Hypothalamus (tissue), 51 donors: ENCODE measurements at places on chromosomes 13 and 19.

GRCh38 chr13:94112731-94113130 lies 366.8 kb downstream of the DCT start:
- DNase-seq, result no peak

DNA sequence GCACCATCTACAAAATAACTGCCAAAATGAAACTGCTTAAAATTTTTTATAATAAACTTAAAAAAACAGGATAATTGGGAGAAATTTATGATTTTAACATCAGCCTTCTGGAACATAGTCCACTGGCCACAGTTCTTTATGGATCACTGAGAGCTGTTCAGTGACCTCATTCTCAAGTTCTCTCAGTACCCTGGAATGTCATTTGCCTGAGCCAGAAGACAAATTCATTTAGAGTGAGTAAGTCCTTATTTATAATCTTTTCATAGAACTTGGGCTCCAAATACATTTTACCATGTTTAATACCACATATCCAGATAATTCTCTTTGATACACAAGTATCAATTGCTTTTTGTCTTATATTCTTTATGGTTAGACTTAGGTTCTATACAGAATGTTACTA lies 87.6 kb downstream of the CAB39L start:
- DNase-seq, result no peak

GRCh38 chr13:49409008-49409407 lies 34.9 kb downstream of the CAB39L start:
- no peak for DNase-seq

- DNase-seq, result no peak
Measured at GRCh38 chr19:35090506-35091214, 25.0 kb upstream of the FXYD3 start.

DNA sequence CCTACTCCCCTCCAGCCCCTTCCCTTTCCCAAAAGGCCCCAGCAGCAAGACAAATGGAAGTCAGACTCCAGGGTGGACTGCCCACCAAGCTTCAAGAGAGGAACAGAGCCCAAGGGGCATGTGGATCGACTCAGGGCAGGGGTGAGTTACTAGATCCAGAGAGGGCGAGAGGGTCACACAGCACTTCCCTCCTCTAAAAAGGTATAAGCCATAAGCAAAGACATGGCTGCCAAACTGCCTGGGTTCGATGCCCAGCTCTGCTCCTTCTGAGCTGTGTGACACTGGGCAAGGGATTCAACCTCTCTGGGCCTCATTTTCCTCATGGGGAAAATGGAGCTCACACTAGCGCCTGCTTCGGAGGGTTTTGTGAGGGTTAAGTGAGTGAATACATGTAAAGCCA lies 3.8 kb downstream of the PPP1R14A start:
- DNase-seq, result no peak

DNA sequence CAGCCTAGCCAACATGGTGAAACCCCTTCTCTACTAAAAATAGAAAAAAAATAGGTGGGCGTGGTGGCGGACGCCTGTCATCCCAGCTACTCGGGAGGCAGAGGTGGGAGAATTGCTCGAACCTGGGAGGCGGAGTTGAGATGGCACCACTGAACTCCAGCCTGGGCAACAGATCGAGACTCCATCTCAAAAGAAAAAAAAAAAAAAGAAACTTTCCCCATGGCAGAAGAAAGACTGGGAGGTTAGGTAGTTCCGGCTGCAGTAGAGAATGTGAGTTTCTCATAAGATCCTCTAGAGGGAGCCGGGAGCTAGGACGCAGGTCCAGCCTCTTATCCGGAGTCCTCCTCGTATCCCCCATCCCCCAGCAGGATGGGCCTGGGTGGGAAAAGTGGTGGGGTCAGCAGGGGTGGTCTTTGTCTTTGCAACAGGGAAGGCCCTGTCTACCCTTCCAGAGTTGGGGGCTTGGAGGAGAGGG lies 13.2 kb upstream of the CREB3L3 start:
- DNase-seq, result no peak

DNA sequence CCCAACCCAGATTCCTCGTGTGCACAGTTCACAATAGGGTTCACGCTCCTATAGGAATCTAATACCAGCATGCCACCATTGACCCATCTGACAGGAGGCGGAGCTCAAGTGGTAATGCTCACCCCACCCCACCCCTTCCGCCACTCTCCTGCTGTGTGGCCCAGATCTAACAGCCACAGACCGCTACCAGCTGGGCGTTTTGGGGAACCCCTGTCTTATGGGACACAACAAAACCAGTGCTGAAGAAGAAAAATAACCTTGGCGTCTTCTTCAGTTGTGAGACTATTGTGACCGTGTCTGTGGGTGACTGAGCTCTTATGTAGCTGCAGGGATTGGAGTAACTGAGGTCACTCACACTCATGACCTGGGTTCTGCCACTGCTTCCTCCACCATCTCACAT lies 5.2 kb upstream of the OR10H1 start:
- no peak for DNase-seq

- DNase-seq, result no peak
Measured at GRCh38 chr13:104170980-104171555, 1104.9 kb upstream of the SLC10A2 start.

DNA sequence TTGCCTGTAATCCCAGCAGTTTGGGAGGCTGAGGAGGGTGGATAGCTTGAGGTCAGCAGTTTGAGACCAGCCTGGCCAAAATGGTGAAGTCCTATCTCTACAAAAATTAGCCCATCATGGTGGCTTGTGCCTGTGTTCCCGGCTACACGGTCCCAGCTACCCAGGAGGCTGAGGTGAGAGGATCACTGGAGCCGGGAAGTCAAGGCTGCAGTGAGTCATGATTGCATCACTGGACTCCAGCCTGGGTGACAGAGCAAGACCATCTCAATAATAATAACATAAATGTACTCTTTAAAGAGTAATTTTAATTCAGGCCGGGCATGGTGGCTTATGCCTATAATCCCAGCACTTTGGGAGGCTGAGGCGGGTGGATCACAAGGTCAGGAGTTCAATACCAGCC lies 38.7 kb downstream of the SKA3 start:
- no peak for DNase-seq

GRCh38 chr19:48303367-48303766 lies 22.0 kb upstream of the EMP3 start:
- DNase-seq, result no peak

DNA sequence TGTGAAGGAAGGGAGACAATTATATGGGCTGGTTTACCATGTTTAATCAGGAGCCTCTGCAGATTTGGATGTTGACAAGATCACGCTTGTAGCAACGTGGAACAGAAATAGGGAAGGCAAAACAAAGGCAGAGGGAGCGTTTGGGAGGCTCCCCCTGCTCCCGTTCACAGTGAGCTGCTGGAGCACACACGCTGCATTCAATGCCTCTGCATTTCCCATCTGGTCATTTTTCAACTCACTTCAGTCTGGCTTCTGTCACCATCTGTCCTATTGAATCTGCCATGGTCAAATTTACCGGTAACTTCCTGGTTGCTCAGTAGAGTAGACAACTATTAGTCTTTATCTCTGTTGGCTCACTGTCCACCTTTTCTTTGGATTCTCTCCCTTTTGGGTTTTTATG lies 91.0 kb downstream of the NHLRC3 start:
- no peak for DNase-seq

- DNase-seq, result no peak
Measured at GRCh38 chr13:95470574-95471366, 81.8 kb upstream of the CLDN10 start.

DNA sequence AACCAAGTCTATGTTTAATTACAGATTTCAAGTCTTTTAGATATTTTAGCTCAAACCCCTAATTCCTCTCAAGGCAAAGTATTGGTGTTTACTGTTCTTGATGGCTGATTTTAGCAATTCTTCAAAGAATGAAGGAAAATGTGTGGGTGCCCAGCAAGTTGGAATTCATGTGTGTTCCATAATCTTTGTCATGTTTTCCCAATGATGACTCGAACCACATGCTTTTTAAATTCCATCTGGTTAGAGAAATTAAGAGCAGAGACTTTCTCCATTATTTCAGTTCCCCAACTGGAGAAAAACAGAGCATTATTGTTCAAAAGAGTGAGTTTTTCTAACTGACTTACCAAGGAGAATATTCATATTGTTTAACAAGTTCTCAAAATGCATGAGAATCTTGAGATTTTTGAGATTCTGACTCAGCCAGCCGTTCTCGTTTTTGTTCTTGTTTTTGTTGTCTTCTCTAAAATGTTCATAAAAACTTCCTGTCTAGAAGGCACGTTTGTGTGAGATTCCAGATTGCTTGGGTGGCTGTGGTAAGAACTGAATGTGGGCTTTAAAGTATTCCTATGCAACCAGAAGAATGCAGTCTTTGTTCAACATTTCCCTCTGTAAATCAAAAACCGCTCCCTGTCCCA lies 404.7 kb downstream of the IRS2 start:
- DNase-seq, result no peak

- DNase-seq, result no peak
Measured at GRCh38 chr13:52399708-52400107, 6.3 kb downstream of the THSD1 start.
